NCI-H187 treated with DMSO at 0.1 percent for 48 hours (cell line): ENCODE measurements at places on chromosomes 1 and 21.

DNA sequence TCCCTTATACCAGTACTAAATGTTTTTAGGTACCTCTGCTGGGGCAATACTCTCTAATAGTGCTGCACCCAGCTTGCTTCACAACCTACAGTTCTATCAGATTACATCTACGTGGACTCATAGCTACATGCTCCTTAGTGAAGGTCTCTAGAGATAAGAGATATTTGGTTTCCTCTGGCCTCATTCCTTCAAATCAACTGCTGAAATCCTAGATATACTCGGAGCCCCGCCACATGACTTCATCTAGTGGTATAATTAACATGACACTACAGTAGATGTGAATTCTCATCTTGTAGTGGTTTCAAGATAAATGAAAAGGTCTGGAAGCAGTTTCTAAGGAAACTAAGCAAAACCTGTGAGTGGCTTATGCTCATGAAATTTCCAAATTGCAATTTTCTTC, 115.4 kb downstream of the SMYD2 start:
- no peak for DNase-seq

DNA sequence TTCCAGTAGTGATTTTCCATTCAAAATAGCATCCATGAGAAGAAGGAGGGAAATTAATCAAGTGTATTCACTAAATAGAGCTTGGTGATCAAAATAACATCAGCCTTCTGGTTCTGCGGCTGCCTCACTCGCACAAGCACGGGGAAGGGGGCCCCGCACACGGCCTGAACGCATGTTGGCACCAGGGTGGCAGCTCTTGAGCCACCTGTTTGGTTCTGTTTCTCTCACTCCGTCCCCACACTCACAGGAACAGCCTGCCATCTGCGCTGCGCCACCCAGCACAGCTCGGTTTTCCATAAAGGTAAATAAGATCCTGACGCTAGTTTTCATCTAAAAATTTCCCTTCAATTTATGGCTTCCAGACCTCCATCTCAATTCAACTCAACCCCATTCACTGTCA, 49.4 kb downstream of the TIAM1 start:
- no peak for DNase-seq

DNA sequence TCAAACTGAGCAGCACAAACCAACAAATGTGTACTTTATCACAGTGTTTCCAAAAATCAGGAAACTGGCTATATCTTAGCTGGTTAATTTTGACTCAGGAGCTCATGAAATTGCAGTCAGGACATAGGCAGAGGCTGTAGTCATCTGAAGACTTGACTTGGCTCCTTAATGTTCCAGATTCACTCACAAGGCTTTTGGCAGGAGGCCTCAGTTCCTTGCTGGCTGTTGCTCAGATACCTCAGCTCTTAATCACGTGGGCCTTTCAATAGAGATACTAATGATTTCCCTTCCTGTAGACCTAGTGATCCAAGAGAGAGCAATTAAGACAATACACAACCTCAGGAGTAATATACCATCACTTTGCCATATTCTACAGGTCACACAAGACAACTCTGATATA, 537.7 kb downstream of the BRINP3 start:
- DNase-seq, result no peak

DNA sequence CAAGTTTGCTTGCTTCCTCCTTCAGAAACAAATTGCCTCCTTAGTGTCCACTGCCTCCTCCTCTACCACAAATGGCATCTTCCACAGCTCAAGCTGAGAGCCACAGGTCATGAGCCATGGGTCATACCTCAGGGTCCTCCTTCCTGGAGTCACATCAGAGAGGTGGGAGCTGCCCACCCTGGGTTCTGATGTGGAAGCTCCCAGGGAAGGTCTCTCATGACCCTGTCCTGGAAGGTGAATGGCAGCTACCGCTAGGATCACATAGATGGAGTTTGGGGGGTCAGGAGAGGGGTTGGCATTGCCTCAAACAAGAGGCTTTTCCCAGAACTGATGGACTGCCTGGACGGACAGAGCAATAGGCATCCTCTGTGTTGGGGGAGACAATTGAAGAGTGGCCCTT, 321.4 kb downstream of the MATN1 start:
- DNase-seq, result no peak
